ENCODE measurements at places on chromosomes 16 and 17. TPM values are rescaled to one million over a fixed set of nuclear protein-coding genes. Genes with fewer than 3 reads are reported as not detected.

GRCh38 chr17:76004750-76005262 is 4.2 kb downstream of the CDK3 start:
- no peaks in the 10 kb centered on the region for H3K4me1 ChIP-seq
- H3K36me3 ChIP-seq: peaks cover 2% of the 10 kb centered on the region
- H3K4me3 ChIP-seq: no peak overlapping the region

DNA sequence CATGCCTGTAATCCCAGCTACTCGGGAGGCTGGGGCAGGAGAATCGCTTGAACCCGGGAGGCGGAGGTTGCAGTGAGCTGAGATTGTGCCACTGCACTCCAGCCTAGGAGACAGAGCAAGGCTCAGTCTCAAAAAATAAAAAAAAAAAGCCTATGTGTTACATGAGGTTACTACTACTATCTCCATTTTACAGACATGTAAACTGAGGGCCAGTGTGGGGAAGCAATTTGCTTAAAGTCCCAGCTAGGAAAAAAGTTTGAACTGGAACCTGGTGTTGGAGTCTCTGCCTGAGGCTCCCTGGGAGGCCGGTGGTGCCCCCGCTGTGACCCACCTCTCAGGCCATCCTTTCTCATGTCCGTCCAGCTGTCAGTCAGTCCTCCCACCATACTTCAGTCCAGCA is 4.5 kb downstream of the SLC13A2 start:
- H3K27me3 ChIP-seq: no peaks in the 10 kb centered on the region
- H3K4me1 ChIP-seq: no peaks in the 10 kb centered on the region
- no peak overlapping the region for H3K4me3 ChIP-seq
- no peaks in the 10 kb centered on the region for H3K36me3 ChIP-seq

Gene TAF1C
- polyA plus RNA-seq: 36.1 TPM

Gene KRTAP4-3
- not detected for polyA plus RNA-seq

DNA sequence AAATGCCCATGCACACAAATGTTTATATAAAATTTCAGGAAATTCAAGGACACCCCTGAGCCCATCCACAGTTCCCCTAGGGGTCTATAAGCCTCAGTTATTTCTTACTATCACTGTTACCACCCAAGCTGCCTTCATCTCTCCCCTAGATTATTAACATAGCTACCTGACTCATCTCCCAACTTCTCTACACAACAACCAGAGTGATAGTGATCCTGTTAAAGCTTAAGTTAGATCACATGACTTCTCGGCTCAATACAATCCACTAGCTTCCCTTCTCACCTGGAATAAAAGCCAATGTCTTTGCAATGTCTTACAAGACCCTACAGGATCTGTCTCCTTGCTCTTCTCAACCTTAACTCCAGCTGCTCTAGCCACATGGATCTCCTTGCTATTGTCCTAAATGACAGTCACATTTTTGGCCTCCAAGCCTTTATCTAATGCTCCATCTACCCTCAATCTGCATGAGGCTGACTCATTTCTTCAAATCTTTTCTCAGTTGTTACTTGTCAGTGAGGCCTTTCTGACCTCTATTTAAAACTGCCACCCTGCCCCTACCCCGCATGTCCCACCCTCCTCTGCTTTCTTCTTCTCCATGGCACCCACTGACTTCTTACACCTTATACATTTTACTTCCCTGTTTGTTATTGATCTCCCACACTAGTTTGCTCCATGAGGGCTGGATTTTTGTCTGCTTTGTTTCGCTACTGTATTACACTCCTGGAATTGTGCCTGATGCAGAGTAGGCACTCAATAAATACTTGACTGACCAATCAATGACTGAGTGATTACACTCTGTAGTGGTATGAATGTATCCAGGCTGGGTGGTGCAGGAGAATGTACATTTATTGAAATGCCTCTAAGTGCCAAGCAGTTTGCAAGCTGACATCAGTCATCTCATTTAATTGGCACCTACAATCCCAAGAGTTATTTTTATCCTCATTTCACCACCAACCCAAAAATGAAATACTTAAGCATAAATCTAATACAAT is 5.2 kb upstream of the LIG3 start:
- H3K27ac ChIP-seq: no peak overlapping the region
- H3K27me3 ChIP-seq: no peaks in the 10 kb centered on the region
- no peaks in the 10 kb centered on the region for H3K4me1 ChIP-seq
- H3K4me3 ChIP-seq: no peak overlapping the region

Data from lung (tissue), 17 donors.